ENCODE measurements at places on chromosomes 2 and 18. TPM values are rescaled to one million over a fixed set of nuclear protein-coding genes. Genes with fewer than 3 reads are reported as not detected.

Gene CABYR
- 2.1 TPM for total RNA-seq

- H3K27me3 ChIP-seq, result no peaks in the 10 kb centered on the region
- no peak for DNase-seq
- no peaks in the 10 kb centered on the region for H3K36me3 ChIP-seq
- no peak overlapping the region for H3K27ac ChIP-seq
These were observed 1154.9 kb upstream of the TMEFF2 start for GRCh38 chr2:193349642-193350041.

GRCh38 chr2:189350540-189351209 is 90.6 kb upstream of the WDR75 start:
- DNase-seq, result no peak
- peaks cover 2% of the 10 kb centered on the region for H3K36me3 ChIP-seq
- H3K4me3 ChIP-seq, result no peak overlapping the region
- H3K27me3 ChIP-seq, result no peaks in the 10 kb centered on the region

GRCh38 chr2:173451941-173452340 is 97.3 kb downstream of the CDCA7 start:
- H3K4me1 ChIP-seq, result peaks cover 15% of the 10 kb centered on the region
- peaks cover 2% of the 10 kb centered on the region for H3K27me3 ChIP-seq
- DNase-seq, result no peak
- no peak overlapping the region for H3K27ac ChIP-seq
- H3K36me3 ChIP-seq, result no peaks in the 10 kb centered on the region

- H3K27me3 ChIP-seq, result no peaks in the 10 kb centered on the region
- peaks cover 25% of the 10 kb centered on the region for H3K36me3 ChIP-seq
- peaks cover 37% of the 10 kb centered on the region for H3K4me1 ChIP-seq
- no peak for DNase-seq
- no peak overlapping the region for H3K27ac ChIP-seq
These were observed 660 bp upstream of the MBP start for GRCh38 chr18:77133051-77133834.

GRCh38 chr2:54015798-54016699 is 45.3 kb upstream of the PSME4 start:
- H3K4me1 ChIP-seq, result peaks cover 20% of the 10 kb centered on the region
- no peak overlapping the region for H3K4me3 ChIP-seq
- no peak for DNase-seq

GRCh38 chr18:50830544-50830943 is 10.7 kb upstream of the MRO start:
- DNase-seq, result no peak
- no peaks in the 10 kb centered on the region for H3K4me1 ChIP-seq
- H3K27me3 ChIP-seq, result peaks cover 2% of the 10 kb centered on the region
- H3K27ac ChIP-seq, result no peak overlapping the region
